Brain pericyte (primary cell): ENCODE measurements at places on chromosomes 12 and 14.
A peak's percentile ranks its signal among the peaks of the same experiment; 100 is the strongest.

GRCh38 chr12:93019975-93020630 lies 91.0 kb upstream of the EEA1 start:
- no peak for DNase-seq

DNA sequence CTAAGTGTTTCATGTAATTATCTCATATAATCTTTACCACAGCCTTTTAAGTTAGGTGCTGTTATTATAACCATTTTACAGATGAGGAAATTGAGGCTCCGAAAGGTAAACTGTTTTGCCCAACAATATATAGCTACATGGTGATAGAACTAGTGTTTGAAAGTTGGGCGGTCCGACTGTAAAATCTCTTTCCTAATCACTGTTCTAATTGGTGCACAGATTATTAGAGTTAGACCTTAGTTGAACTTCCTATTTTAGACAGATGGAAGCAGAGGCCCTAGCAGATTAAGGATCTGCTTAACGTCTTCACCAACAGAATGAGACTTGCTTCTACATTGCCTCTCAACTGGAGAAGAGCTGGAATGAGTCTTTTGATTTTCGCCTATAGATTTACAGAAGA lies 30.0 kb upstream of the DUSP6 start:
- DNase-seq, result no peak

GRCh38 chr12:70774055-70774454 lies 136.8 kb upstream of the PTPRB start:
- peak; percentile 4 for DNase-seq

DNA sequence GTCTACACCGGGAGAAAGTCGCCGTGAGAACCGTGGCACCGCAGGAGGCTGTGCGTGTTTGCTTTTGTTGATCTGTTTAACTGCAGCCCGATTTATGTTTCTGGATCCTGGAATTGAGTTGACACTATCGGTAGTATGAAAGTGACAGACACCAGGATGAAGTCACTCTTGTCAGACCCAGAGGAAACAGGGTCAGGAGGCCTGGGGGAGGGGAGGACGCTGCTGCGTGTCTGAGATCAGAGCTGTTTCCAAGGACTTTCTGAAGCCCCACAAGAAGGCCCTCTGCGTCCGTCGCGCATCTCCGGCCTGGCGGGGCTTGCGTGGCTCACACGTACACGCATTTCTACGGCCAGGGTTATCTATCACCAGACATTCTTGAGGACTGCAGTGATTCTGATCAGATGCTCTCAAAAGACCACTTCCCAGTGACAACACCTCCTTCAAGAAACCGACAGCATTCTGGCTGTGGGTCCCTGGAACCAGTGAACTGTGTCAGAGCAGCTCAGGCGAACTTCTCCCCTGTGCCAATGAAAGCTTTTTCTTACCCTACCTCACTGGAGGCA lies 263.4 kb downstream of the ADGRD1 start:
- DNase-seq, result no peak

- no peak for DNase-seq
Observed at GRCh38 chr14:96177766-96178375, 26.8 kb upstream of the BDKRB2 start.

DNA sequence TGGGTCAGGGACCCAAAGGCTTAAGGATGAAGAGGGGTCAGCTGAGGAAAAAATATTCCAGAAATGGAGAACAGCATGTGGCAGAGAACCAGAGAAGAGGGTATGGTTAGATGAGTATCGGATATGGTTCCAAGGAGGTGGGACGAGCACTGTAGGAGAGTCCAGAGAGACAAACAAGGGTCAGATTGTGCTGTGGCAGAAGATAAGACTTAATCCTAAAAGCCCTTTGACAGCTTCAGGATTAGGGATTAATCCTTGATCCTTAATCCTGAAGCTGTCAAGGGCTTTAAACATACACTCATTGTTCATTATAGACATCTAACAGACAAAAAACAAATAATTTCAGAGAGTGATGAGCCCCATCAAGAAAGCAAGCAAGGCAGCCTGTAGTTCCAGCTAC lies 124.0 kb downstream of the SPTSSA start:
- DNase-seq, result no peak

DNA sequence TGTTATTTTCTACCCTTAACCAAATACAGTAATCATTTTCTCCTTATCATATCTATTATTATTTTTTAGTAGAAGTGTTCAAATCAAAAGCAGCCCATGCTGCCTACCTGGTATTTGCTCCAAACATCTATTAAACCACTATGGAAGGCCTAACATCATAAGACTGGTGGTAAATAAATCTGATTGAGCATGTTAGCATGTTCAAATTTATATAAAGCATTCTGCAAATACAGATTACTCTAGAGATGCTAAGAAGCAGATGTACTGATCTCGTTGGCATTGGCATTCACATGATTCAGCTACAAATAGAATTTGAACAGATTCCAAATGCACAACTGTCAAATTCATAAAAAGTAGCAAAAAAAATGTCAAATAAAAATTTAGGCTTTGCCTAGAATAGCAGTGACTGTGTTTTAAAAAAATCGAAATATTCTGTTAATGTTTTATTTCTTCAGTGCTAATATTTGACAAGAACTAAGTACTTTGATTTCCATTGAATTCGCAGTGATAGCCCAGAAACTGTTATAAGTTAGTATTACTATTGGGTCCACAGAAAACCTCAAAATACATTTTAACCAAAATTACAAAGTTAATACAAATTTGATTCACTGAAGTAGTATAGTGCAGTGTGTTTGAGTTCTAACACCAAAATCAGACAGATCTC lies 9.4 kb upstream of the OSBPL8 start:
- no peak for DNase-seq

DNA sequence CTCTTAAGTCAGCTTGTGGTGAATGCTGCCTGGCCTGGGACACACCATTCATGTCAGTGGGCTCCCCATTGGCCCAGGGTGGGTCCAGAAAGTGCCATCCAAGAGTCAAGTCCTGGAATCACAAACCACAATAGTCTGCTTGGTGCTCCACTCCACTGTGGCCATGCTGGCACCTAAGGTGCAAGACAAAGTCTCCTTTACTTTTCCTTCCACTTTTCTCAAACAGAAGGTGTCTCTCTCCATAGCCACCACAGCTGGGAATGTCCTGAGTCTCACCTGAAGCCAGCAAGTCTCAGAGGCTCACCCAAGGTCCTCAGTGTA lies 9.0 kb downstream of the RDH16 start:
- DNase-seq, result no peak

- DNase-seq, result no peak
Observed at GRCh38 chr14:64926398-64926995, 12.2 kb downstream of the CHURC1 start.

GRCh38 chr12:75995691-75996090 lies 35.9 kb downstream of the PHLDA1 start:
- no peak for DNase-seq

- no peak for DNase-seq
Observed at GRCh38 chr12:71566655-71567054, 97.0 kb downstream of the ZFC3H1 start.

GRCh38 chr14:59305836-59306555 lies 117.5 kb downstream of the DAAM1 start:
- DNase-seq, result no peak

DNA sequence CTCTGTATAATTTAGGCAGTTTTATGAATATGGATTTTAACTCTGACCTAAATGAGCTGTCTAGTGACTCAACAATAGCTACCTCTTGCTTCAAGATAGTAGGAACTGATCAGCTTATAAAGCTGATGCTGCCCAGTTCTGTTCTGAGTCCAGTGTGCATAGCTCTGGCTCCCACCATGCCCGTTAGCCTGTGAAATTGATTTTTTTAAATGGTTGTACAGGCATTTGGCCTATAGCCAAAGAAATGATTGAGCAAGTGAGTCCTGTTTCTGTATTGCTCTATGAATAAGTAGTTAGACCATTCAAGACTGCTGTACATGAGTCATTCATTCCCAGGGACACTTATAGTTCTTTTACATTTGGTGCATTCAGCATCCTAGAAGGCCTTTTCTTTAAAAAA lies 36.4 kb downstream of the SAMD4A start:
- no peak for DNase-seq

DNA sequence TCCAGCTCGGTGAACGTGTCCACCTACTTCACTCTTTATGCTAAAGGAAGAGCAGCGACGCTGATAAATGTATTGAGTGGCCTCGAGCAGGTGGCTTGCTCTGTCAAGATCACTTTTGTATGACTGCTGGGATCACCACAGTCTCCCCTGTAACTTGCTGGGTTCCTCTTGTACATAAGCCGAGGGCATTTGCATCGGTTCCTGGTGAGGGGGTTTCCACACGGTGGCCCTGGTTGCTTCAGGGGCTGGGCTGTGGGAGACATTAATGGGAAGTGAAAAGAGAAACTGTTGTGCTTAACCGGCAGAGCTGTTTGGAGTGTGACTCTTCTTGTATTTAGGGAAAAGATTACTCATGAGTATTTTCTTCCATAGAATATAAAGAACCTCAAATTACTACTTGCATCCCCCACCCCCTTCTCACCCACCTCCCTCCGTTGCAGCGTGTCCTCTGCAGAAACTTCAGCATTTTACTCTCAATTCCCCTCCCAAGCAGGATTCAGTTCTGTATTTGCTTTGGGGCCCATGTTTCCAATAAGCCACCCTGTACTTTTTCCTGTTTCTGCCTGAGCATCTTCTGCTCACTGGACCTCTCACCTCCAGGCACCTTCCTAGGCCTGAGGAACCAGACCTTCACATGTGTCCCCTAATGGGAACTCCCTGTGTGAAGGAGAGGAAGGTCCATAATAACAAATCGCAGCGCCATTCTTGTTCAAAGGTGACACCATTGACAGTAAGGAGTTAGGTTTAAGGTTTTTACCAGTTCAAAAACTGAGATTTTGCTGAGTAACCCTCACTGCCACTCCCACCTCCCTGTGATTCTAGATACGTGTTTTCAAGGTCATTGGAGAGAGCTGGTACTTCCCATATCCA lies 187.0 kb downstream of the ETV6 start:
- DNase-seq, result no peak

DNA sequence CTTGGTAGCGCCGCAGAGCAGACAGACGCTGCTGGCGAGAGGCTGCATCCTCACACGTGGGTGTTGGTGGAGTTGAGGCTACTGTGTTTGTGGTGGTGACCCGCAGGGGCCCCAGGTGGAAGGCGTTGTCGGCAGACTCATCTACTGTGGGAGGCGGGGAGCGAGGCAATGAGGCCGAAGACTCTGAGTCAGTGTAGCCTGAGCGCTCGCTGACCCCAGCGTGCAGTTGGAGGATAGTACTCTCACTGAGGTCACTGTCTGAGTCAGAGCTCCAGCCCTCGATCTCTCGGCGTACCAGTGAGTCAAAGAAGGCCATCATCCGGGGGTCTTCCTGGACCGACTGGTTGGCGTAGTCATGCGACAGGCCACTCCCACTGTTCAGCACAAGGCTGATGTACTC lies 76.0 kb upstream of the ACTN1 start:
- DNase-seq, result peak; percentile 65

GRCh38 chr14:67311868-67312267 lies 47.7 kb downstream of the ATP6V1D start:
- DNase-seq, result no peak

DNA sequence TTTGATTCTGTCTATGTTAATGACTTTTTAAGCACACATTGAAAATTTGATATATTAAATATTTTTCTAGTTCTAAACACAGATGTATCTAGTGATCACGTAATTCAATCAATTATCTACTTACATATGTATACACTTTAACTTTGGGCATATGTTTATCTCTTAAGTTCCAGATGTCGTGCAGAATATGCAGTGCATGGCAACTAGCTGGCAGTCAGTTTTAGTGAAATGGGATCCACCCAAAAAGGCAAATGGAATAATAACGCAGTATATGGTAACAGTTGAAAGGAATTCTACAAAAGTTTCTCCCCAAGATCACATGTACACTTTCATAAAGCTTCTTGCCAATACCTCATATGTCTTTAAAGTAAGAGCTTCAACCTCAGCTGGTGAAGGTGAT lies 105.3 kb downstream of the PTPRQ start:
- DNase-seq, result no peak

GRCh38 chr14:83053022-83053710 lies 1519.5 kb upstream of the SEL1L start:
- no peak for DNase-seq

DNA sequence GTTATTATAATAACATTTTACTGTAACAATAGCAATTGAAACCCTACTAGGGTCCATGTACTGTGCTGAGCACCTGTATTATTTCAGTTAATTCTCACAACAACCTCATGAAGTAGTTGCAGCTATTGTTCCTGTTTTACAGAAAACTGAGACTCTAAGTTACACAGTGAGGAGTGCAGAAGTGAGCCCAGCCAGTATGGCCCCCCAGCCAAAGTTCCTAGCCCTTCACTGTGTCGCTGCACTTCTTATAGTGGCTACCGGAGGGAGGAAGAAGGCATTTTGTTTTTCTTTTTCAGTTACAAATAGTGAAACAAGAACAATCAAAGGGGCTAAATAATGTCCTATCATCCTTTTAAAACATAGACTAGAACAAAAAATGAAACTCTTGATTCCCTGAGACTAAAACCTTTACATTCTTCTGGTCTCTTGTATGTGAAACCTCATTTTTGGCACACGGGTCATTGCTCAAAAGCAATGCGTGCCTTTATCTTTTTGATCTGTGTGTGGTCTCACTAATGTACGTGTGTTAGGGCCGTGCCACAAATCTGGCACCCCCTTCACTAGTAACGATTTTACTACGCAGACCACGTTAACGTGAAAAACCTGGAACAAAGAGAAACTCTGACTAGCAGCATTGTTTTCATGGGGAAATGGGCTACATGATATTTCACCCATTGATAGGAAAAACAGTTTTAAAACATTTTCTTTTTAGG lies 88.7 kb downstream of the LLPH start:
- no peak for DNase-seq

- DNase-seq, result no peak
Observed at GRCh38 chr12:81809829-81810595, 50.9 kb upstream of the PPFIA2 start.

GRCh38 chr12:10904686-10905085 lies 4.7 kb downstream of the TAS2R13 start:
- no peak for DNase-seq

GRCh38 chr12:60926256-60926655 lies 1330.4 kb downstream of the SLC16A7 start:
- no peak for DNase-seq

- no peak for DNase-seq
Observed at GRCh38 chr12:27277846-27278260, 33.8 kb downstream of the STK38L start.

DNA sequence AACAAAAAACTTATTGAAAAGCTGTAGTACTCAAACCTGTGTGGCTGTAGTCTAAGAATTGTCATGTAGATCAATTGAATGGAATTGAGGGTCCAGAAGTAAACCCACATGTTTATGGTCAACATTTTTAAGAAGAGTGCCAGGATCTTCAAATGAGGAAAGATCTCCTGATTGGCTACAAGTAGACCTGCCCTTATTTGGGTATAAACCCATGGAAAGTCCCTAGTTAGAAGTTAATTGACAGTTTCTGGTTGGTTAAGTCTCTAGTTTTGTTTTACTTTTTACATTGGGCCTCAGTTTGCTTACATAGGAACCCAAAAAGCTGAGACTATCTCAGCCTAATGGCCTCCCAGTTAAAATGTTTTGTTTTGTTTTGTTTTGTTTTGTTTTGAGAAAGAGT lies 91.9 kb upstream of the RESF1 start:
- no peak for DNase-seq

GRCh38 chr12:46887870-46888269 lies 62.1 kb upstream of the SLC38A4 start:
- no peak for DNase-seq

GRCh38 chr12:4424422-4424821 lies 21.2 kb downstream of the FGF6 start:
- no peak for DNase-seq
